ENCODE measurements at places on chromosomes 5 and 9. TPM values are rescaled to one million over a fixed set of nuclear protein-coding genes. Genes with fewer than 3 reads are reported as not detected.

The MYOZ3 gene
- 5.4 TPM for polyA plus RNA-seq

The OR1L4 gene
- not detected for polyA plus RNA-seq

The DAB2 gene
- 191 TPM for polyA plus RNA-seq

The SLC36A3 gene
- not detected for polyA plus RNA-seq

The ZNF618 gene
- 43.3 TPM for polyA plus RNA-seq

The SLCO6A1 gene
- not detected for polyA plus RNA-seq

The FBP2 gene
- 0.18 TPM for polyA plus RNA-seq

The STK32A gene
- 13.7 TPM for polyA plus RNA-seq

The SLC6A19 gene
- 63.9 TPM for polyA plus RNA-seq

The SPATA31C1 gene
- polyA plus RNA-seq, result 0.82 TPM

The PDZD2 gene
- polyA plus RNA-seq, result 14.9 TPM

The SLC25A48 gene
- 3.2 TPM for polyA plus RNA-seq

The SEPTIN8 gene
- 83.3 TPM for polyA plus RNA-seq

The IFNK gene
- not detected for polyA plus RNA-seq

The GLRA1 gene
- polyA plus RNA-seq, result 0.10 TPM

The DND1 gene
- 0.29 TPM for polyA plus RNA-seq

The EGR1 gene
- polyA plus RNA-seq, result 90.0 TPM

The PCDHA9 gene
- polyA plus RNA-seq, result not detected

The ZNF883 gene
- 10.6 TPM for polyA plus RNA-seq

The PJA2 gene
- polyA plus RNA-seq, result 153 TPM

The SH3GL2 gene
- polyA plus RNA-seq, result 5.0 TPM

The ANP32B gene
- polyA plus RNA-seq, result 255 TPM

The POU5F2 gene
- polyA plus RNA-seq, result 0.03 TPM

The S1PR3 gene
- 60.5 TPM for polyA plus RNA-seq

The NTNG2 gene
- polyA plus RNA-seq, result 0.64 TPM

The CCL28 gene
- 2.6 TPM for polyA plus RNA-seq

The IQGAP2 gene
- 97.7 TPM for polyA plus RNA-seq

The NUDT12 gene
- polyA plus RNA-seq, result 34.6 TPM

The CATSPER3 gene
- polyA plus RNA-seq, result 1.1 TPM

The IFNE gene
- 0.31 TPM for polyA plus RNA-seq

The TMEM174 gene
- 27.8 TPM for polyA plus RNA-seq

The CD74 gene
- 300 TPM for polyA plus RNA-seq

The MUSK gene
- not detected for polyA plus RNA-seq

The SLC36A2 gene
- 6.1 TPM for polyA plus RNA-seq

The C5orf34 gene
- 4.5 TPM for polyA plus RNA-seq

The DMGDH gene
- 29.8 TPM for polyA plus RNA-seq

The IL13 gene
- polyA plus RNA-seq, result 0.14 TPM

The C5orf52 gene
- not detected for polyA plus RNA-seq

The SLC34A1 gene
- polyA plus RNA-seq, result 198 TPM

The SELENOP gene
- 459 TPM for polyA plus RNA-seq

The FOXE1 gene
- polyA plus RNA-seq, result 0.06 TPM

The ALDH1A1 gene
- 308 TPM for polyA plus RNA-seq

The PKD2L2 gene
- polyA plus RNA-seq, result 0.41 TPM

The NDUFS4 gene
- polyA plus RNA-seq, result 139 TPM

The FCN1 gene
- 2.8 TPM for polyA plus RNA-seq

The HTR1A gene
- 0.05 TPM for polyA plus RNA-seq

The RPL37 gene
- polyA plus RNA-seq, result 1,726 TPM

Measured in right renal pelvis (tissue), 4 donors.